ENCODE measurements at places on chromosomes 2 and 18.

GRCh38 chr2:173254659-173255058 lies 100.0 kb upstream of the CDCA7 start:
- no peak for DNase-seq

DNA sequence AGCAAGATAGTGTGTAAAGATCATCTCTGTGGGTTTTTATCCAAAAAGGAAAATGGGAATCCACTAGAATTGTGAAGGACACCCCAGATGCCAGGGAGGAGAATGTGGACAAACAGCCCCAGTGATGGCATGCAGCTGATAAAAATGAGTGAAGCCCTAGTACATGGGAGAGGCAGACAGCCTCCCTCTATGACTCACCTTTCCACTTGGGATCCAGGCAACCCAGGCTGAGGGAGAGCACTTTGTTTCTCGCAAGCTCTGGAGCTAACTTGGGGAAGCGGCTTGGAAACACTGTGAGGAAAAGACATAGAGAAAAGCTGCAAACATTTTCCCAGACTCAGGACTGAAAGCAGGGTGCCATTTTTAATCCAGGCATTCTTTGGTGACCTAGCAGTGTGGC lies 5.3 kb upstream of the FLACC1 start:
- DNase-seq = no peak

GRCh38 chr18:46320928-46321711 lies 216.9 kb downstream of the HAUS1 start:
- no peak for DNase-seq

DNA sequence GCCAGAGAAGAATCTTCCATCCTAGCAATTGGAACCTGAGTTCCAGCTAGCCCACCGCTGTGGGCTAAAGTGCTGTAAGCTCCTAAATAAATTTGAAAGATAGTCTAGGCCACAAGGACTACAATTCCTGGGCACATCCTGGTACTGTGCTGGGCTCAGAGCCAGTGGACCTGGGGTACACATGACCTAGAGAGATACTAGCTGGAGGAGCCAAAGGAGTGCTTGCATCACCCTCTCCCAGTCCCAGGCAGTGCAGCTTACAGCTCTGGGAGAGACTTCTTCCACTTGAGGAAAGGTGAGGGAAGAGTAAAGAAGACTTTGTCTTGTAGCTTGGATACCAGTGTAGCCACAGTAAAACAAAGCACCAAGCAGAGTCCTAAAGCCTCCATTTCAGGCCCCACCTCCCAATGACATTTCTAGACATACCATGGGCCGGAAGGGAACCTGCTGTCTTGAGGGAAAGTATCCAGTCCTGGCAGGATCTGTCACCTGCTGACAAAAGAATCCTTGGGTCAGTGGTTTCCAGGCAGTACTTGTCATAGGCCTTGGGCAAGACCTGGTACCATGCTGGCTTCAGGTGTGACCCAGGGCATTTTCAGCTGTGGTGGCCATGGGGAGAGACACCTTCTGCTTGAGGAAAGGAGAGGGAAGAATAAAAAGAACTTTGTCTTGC lies 89.5 kb downstream of the TMEM185B start:
- no peak for DNase-seq

- no peak for DNase-seq
Measured at GRCh38 chr2:44351676-44352075, 9.6 kb downstream of the PREPL start.

DNA sequence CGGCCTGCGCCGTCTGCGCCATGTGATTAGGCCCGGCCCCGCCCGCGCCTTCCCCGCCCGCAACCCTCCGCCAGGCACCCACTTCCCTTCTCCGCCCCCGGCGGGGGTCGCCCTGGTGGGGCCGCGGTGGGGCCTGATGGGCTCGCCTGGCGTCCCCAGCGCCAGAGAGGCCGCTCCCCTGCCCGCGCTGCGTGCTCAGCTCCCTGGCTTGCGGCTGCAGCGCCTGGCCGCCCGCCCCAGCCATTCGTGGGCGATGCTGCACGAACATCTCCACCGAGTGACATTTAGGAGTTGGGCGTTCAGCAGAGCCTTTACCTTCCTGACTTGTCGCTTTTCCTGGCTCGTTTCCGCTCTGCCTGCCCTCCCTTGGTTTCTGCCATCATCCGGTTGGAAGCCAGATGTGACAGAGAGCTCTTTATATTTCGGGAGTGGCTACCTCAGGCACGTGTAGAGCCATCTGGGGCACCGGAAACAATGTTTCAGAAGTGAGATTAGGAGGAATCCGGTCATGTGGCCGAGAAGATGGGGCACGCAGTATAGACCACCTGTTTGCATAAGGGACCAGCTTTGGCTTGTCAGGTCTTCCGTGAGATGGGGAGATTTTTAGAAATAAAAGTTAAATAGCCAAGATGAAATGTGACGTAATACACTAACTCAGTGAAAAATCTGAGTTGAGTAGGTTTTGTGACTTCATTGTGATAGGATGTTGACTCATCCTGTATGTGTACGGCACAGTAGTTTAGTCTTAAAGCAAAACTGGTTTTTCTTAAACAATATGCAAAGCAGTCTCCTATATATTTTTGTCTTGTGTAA lies 1.2 kb downstream of the GLS start:
- no peak for DNase-seq

GRCh38 chr2:171389780-171390179 lies 44.0 kb downstream of the METTL8 start:
- DNase-seq = no peak

GRCh38 chr2:64837116-64837731 lies 152.0 kb upstream of the SLC1A4 start:
- no peak for DNase-seq

- no peak for DNase-seq
Measured at GRCh38 chr2:158818511-158818910, 23.4 kb downstream of the DAPL1 start.

DNA sequence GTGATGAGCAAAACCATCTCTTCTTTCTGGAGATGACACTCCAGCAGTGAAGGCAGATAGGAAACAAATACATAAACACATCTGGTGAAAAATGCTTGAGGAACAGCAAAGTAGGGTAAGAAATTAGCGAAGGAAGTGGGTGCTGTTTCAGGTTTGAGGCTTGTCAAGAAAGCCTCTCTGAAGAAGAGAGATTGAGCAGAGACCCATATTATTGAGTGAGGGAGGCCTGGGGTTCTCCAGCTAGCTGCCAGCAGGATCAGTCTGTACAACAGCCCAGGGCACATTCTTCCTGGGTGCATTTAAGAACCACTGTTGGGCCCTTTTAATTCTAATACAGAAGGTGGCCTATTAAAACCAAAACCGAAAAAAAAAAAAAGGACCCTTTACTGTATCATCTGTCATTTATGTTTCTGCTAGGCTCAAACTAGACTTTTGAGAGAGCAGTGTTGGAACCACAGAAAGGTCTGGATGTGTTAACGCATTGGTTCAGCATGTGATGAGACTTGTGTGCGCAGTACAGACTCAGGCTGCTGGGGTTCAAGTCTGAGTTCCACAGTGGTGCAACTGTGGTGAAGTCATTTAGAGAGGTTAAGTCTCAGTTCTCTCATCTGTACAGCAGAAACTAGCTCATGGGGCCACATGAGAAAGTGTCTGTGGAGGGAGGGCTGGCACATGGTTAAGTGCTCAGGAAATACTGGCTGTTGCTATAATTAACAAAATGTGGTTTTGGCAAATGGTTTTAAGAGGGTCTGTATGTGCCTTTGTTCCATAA lies 28.9 kb downstream of the MGAT5 start:
- DNase-seq = no peak

GRCh38 chr2:233087713-233088112 lies 27.6 kb downstream of the INPP5D start:
- DNase-seq = no peak

Measured in cortex of kidney (tissue), 1 donor.